Smooth muscle cell of the brain vasculature (primary cell): ENCODE measurements at places on chromosomes 5 and 9.

DNA sequence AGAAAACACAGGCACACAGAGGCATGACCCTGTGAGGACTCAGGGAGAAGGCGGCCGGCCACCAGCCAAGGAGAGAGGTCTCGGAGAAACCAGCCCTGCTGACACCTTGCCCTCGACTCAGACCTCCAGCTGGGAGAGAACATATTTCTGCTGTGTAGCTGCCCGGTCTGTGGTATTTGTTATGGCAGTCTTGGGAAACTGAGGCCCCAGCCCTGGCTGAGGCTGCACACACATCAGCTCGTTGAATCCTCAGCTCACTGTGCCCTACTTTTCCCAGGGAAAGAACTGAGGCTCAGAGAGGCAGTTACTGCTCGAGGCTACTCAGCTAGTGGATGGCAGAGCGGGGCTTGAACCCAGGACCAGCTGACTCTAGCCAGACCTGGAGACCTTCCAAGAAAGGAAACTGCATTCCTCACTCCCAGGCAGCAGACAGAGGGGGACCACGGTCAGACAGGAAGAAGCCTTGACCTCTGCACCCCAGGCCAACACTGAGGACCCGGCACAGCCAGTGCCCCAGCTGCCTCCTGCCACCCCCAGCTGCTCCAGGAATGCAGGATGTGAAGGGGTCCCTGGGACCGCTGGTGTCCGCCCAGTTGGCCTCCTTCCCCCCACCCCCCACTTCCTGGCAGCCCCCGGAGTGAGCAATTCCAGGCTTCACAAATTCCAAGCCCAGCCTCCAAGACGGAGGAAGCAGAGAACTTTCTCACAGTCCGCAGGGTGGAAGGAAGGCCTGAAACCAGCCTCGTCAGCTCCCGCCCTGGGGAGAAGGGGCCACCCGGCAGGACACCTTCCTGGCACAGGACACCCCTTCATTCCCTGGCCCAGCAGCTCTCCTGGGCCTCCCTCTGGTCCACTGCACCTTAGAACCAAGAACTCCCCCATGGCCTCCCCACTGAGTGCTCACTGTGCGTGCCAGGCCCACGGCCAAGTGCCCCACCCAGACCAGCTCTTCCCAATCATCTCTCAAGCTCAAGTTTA, 69.9 kb downstream of the LRSAM1 start:
- DNase-seq = peak; percentile 92

- DNase-seq = no peak
Measured at GRCh38 chr5:342501-343460, 21.3 kb downstream of the AHRR start.

DNA sequence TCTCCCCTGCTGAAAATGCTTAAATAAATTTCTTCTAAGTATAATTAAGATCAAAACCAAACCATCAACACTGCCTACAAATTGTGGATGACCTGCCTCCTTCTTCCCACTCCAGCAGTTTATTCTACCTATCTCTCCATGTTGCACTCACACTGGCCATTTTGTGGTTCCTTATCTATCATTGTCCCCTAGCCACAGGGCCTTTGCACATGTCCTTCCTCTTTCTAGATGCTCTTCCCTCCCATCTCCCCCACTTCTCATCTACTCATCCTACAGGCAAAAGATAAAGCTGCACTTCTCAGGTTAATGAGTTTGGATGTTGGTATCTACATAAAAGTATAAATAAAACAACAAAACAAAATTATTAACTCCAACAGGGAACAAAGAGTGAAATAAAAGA, 70.6 kb upstream of the CCNG1 start:
- no peak for DNase-seq

DNA sequence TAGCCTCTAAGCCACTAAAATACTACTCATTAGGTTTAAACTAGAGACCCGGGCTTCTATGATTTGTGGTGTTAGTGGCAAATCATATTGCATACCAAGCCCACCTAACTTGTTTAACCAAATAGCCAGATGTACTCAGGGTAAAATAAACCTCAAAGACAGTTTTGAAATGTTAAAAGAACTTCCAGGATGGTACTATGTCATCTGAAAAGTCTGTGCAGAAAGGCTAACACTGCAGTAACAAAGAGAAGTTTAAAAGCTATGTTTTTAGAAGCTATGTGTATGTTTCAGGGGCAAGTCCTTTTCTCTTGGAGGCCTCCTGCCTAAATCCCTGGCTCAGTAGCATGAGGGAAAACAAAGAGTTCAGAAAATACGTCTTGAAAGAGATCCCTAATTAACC, 84.9 kb upstream of the IL7R start:
- no peak for DNase-seq

DNA sequence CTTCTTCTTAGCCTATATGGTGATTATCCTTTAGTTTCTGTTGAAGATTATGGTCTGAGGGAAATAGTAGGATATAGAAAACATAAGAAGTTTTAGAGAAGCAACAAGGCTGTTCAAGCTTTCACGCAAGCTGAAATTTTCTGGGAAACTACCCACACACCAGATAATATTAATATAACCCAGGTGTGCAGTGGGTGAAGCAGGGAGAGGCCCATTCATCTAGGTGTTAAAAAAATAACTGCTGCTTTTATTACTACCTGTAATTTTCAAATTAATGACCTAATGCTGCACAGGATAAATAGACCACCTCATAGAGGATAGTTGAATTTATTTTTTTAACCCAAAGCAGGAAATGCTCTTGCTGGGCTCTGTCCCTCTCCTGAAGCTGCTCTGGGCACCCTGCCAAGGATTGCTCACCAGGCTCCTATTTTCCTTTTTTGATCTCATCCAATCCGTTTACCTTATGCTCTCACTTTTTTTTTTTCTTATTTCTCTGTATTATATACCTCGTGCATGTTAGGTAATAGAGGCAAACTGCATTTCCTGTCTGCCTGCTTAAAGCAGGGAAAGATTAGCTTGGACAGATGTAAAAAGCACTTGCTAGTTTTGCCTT, 124.3 kb upstream of the SLC12A2 start:
- DNase-seq = peak; percentile 93

GRCh38 chr9:113492343-113493202, 29.0 kb downstream of the RGS3 start:
- no peak for DNase-seq

GRCh38 chr5:125717209-125717608, 706.0 kb upstream of the GRAMD2B start:
- no peak for DNase-seq
